ENCODE measurements at places on chromosomes 6 and 20. TPM values are rescaled to one million over a fixed set of nuclear protein-coding genes. Genes with fewer than 3 reads are reported as not detected.

The PHACTR1 gene
- 2.5 TPM for total RNA-seq

The ZNF391 gene
- 4.1 TPM for total RNA-seq

- H3K27ac ChIP-seq: peak overlapping the region; percentile 28
- peaks cover 7% of the 10 kb centered on the region for H3K4me1 ChIP-seq
- no peak overlapping the region for H3K4me3 ChIP-seq
- no peaks in the 10 kb centered on the region for H3K27me3 ChIP-seq
- H3K36me3 ChIP-seq: no peaks in the 10 kb centered on the region
- DNase-seq: no peak
Measured at GRCh38 chr20:8837396-8837795, 231.5 kb upstream of the PLCB4 start.

The SLC2A10 gene
- total RNA-seq: 43.5 TPM

DNA sequence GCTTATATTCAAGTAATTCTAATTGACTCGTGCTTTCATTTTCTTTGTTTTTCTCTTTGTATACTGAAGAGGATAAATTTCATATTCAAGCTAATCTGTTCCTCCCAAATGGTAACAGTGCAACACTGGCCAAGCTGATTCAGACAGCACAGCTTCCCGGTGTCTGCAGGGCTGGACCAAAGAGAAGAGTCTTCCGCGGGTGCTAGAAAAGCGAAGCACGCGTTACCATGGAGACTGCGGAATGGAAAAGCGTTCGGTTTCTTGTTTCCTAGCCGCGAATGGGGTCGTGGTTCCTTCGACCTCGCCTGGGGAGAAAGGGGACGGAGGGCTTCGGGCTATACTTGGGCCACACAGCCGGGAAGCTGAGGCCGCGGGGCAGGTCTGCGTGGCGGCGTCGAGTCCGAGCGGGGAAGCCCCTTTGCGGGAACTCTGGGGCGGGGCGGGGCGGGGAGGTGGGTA, 6.2 kb upstream of the ZNF311 start:
- peak overlapping the region; percentile 81 for H3K4me3 ChIP-seq
- H3K27ac ChIP-seq: peak overlapping the region; percentile 19
- peaks cover 10% of the 10 kb centered on the region for H3K4me1 ChIP-seq
- H3K27me3 ChIP-seq: peaks cover 14% of the 10 kb centered on the region
- no peaks in the 10 kb centered on the region for H3K36me3 ChIP-seq
